ENCODE measurements at places on chromosomes 1 and 21.

- DNase-seq: no peak
Measured at GRCh38 chr1:180698580-180698979, 66.8 kb downstream of the XPR1 start.

DNA sequence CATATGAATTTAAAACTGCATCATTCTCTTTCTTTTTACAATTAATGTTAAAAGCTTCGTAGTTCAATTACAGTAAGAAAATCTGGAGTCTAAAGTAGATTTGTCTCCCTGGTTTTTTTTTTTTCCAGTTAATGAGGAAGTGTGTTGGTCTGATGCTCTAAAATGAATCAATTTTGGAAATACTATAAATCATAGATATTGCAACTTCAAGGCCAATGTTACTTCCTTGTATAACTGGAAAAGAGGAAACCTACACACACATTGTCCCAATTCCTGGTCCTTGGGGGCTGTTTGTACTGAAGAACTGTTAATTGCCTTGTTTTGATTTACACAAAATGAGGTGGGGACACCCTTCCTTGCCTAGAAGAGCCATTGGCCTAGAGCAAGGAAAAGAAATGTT, 107.2 kb downstream of the RGS2 start:
- DNase-seq: no peak

GRCh38 chr1:165257969-165258459, 98.5 kb downstream of the LMX1A start:
- DNase-seq: peak; percentile 56

DNA sequence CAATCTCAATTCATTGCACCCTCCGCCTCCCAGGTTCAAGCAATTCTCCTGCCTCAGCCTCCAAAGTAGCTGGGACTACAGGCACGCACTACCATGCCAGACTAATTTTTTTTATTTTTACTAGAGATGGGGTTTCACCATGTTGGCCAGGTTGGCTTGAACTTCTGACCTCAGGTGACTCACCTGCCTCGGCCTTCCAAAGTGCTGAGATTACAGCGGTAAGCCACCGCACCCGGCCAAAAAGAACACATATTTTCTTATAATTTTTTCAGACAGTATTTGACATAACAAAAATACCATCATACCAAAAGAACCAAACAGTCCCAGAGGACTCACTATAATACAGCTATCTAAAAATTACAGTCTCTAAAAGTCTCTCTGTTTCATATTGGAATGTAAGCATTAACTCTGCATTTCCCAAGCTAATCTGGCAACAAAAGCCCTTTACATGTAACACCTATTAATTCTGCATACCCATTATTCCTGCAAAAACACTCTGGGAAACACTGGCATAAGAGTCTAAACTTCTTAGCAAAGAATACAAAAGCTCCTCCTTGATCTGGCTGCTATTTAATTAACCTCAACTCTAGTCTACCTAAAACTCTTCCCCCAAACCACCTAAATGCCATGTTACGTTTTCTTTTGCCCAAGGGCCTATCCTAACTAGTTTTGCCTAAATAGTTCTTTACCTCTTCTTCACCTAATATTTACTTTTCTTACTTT, 26.9 kb downstream of the WDR26 start:
- DNase-seq: no peak

GRCh38 chr1:180278596-180279395, 48.7 kb downstream of the LHX4 start:
- DNase-seq: no peak

DNA sequence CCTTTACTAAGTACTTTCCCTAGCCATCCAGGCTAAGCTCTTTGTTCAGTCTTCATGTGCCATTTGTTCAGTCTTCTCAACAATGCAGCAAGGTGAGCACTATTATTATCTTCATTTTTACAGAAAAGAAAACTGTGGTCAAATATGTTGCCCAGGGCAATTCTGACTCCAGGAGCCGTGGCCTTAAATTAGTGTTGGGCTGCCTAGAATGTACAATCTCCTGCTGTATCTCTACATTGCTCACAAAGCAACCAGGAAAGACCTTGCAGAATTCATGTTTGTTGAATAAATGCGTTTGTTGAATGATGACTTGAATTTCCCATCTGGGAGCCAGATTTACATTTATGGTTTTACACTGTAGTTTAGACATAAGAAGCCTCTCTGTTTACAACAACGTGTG, 14.2 kb downstream of the CD101 start:
- DNase-seq: no peak

- DNase-seq: no peak
Measured at GRCh38 chr1:15445390-15446122, 7.3 kb downstream of the CTRC start.

Data from EL (cell line).